Cortex of kidney (tissue), 1 donor: ENCODE measurements at places on chromosomes 7 and 10.

DNA sequence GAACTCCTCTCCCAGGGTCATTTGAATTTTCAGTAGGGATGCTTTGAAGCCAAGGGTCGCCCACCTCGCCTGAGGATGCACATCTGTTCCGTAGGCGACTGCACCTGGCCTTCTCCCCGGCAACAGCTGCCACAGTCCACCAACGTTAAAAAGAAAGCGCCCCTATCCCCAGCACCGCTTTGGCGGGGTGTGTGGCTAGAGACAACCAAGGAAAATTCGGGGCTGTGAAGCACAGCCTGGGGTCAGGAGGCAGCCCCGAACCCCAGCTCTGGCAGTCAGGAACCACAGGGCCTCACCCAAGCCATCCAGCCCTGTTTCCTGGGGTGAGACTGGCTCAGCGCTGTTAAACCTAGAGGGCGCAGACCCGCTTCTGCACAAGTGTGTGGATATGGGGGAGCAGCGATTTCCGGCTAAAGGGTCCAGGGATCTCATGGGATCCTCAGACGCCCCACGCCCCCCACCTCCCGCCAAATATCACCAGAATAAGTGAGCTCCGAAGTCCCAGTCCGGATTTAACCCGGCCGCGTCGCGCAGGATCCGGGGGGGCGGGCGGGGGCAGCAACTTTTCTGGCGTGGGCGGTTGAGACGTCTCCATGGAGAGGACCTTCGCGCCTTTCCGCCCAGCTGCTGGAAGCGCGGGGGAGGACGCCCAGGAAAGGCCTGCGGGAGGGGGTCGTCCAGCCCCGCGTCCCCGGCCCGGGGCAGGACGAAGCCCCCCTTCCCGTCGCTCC is 822 bp downstream of the ZC3HAV1L start:
- no peak for DNase-seq

DNA sequence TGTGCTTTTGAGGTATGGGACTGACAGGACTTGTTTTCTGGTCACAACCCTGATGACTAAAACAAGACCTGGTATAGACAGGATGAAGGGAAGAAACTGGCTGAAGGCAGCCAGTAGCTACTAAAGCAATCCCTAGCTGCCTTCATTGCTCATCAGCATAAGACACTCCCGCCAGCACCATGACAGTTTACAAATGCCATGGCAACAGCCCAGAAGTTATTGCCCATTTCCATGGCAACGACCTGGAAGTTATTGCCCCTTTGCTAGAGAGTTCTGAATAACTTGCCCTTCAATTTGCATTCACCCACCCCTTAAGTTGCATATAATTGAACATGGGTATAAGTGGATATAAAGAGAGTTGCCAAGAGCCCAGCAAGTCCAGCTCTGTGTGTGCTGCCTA is 169.6 kb upstream of the FAM171A1 start:
- no peak for DNase-seq

DNA sequence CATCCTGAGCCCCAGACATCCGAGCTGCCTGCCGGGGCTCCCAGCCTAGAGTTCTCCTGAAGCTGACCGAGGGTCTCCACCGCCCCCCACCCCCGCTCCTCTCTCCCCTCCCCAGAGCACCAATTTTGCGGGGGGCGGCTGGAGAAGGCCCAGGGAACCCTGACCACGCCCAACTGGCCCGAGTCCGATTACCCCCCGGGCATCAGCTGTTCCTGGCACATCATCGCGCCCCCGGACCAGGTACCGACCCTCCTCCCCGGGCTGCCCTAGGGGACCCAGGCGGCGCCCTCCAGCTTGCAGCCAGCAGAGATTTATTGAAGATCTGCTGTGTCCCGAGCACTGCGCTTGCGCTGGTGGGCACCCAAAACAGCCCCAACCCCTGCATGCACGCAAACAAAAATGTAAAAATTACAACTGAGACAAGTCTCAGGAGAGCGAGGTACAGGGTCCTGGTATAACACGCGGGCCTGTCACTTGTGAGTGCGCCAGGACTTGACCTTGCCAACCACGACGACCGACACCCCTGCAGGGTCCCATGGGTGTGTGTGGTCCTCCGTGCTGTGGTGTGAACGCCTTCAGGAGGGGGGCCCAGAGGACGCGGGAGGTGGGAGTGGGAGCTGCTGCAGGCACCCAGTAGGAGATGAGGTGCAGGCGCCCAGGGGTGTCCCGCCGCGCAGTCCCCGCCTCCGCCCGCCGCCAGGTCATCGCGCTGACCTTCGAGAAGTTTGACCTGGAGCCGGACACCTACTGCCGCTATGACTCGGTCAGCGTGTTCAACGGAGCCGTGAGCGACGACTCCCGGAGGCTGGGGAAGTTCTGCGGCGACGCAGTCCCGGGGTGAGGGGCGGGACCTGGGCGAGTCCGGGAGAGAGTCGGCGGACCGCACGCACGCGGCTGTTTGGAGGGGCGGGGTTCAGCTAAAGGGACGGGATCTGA is 3.1 kb downstream of the PCOLCE start:
- no peak for DNase-seq

- no peak for DNase-seq
Measured at GRCh38 chr7:2732959-2733584, 45.1 kb downstream of the AMZ1 start.

- DNase-seq = no peak
Measured at GRCh38 chr7:7965301-7965700, 3.3 kb upstream of the GLCCI1 start.

DNA sequence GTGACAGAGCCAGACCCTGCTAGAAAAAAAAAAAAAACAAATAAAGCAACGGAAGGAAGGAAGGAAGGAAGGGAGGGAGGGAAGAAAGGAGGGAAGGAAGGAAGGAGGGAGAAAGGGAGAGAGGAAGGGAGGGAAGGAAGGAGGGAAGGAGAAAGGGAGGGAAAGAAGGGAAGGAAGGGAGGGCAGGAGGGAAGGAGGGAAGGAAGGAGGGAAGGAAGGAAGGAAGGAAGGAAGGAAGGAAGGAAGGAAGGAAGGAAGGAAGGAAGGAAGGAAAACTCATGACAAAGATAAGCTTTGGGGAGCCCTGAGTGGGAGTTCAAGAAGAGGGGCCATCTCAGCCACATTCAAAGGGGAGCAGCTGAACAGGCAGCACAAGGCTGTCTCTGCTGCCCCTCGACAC is 124.7 kb upstream of the MGMT start:
- no peak for DNase-seq

DNA sequence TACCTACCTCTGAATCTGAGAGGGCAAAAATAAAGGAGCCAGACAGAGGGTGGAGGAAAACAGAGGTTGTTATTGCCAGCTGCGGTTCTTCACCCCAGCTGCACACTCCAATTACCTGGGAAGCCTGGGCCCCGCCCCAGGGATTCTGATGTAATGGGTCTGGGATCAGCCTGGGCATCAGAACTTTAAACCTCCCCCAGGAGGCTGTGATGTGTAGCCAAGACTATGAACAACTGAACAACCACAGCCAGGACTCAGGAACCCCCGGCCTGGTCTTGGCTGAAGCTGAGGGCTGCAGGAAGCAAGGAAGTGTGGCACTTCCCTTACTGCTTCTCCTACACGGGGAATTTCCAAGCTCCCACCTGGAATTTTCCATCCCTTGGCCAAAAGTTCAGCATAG is 89.3 kb downstream of the HIP1 start:
- DNase-seq = no peak

GRCh38 chr10:60310740-60311139 is 78.9 kb downstream of the ANK3 start:
- no peak for DNase-seq

DNA sequence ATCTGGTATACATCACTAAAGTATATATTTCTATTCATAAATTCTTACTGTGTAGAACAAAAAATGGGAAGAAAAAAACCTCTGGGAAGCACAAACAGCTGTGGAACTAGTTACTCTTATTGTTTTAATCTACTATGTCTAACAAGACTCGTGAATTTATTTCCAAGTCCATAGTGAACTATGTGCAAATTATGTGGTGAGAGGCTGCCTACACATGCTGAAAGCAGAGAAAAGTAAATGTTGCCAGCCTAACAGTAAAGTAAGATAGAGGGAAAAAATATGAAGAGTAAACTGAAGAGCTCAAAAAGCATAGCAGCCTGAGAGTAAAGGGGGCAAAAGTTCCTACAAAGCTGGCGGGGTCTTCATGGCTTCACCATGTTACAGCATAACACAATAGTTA is 3.0 kb downstream of the GDI2 start:
- DNase-seq = no peak

DNA sequence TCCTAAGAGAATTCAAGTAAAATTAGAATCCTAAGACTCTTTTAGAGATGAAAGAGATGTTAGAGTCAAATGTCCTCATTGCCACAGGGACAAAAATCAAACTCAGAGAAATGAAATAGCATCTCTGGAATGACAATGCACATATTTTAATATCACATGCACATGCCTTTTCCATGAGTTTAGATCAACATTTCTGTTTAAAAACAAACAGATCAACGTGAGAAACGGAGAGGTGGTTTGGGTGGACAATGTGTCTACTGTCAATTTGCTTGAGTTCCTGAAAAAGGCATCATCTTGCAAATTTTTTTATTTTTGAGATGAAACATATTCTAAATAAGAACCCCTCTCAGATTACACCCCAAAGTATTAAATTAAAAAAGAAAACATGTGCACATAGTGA is 130.0 kb downstream of the CHRM2 start:
- no peak for DNase-seq

GRCh38 chr7:152189061-152189460 is 163.6 kb downstream of the GALNT11 start:
- DNase-seq = no peak

GRCh38 chr10:4944841-4945240 is 18.4 kb upstream of the AKR1C1 start:
- DNase-seq = no peak

DNA sequence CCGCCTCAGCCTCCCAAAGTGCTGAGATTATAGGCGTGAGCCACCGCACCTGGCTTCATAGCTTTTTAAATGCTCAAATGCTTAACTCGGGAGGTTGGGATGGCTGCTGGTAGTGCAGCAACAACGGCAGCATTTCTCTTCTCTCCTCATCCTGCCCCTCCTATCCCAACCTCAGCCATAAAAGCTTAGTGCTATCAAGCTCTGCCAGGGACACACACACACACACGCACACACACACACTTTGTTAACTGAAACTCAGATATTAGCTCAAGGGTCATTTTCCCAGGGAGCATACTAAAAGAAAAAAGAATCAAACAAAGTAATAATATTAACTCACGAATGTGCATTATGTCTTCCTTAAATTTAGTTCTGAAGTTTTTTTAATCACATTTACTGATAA is 63.0 kb upstream of the HPS1 start:
- no peak for DNase-seq

- DNase-seq = no peak
Measured at GRCh38 chr10:14580671-14581332, 193.9 kb downstream of the FAM107B start.

- no peak for DNase-seq
Measured at GRCh38 chr10:127887541-127888415, 5.0 kb downstream of the CLRN3 start.

GRCh38 chr7:47383696-47384445 is 198.0 kb downstream of the TNS3 start:
- no peak for DNase-seq

- DNase-seq = no peak
Measured at GRCh38 chr10:26432938-26433337, 5.2 kb upstream of the APBB1IP start.

- no peak for DNase-seq
Measured at GRCh38 chr7:138075350-138075749, 909 bp upstream of the AKR1D1 start.

- no peak for DNase-seq
Measured at GRCh38 chr10:126259760-126260479, 128.4 kb downstream of the ADAM12 start.

DNA sequence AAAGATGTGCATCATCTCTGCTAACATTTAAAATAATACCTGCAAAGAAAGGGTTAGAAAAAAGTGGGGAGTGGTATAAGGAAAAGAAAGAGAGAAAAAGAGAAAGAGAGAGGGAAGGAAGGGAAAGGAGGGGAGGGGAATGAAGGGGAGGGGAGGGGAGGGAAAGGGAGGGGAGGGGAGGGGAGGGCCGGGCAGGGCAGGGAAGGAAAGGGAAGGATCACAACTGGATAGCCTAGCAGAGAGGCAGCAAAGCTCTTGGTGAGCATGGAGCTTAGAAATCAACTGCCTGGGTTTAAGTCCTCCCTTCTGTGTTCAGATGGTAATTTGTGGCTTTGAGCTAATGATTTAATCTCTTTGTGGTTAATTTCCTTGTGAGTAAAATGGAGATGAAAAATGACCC is 5.4 kb upstream of the FAM237B start:
- no peak for DNase-seq

DNA sequence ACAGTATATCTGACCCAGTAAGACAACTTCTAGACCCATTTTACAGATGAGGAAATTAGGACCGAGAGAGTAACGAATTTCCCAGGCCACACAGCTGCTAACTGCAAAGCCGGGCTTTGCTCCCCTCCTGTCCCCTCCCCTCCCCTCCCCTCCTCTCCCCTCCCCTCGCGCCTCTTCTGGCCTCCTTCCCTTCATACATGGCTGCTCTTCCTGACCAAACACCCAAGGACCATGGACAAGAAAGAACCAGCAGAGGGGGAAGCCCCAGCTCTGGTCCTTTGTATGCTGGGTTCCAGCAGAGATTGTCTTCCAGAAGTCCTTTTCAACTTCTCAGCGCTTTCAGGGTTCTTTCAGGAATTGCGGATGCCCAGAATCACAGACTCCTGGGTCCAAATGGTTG is 3.6 kb upstream of the TMEM72 start:
- DNase-seq = no peak

DNA sequence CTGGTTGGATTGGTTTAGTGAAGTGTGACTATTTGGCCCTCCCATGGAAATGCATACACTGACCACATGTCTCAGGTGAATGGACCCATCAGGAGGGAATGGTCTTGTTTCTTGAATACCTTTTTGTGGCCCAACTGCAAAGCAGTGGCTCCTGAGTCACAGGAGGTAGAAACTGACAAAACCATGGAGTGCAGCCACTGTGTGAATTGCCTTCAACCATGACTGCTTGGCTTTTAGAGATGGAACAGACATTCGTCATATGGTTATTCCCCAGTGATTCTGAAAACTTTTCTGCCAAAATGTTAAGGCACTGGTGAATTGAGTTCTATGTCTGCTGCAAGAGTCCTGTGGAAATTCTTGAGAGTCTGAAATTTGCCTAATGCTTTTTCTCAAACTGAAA is 64.7 kb downstream of the CDK14 start:
- DNase-seq = no peak

GRCh38 chr7:111638078-111638477 is 75.8 kb upstream of the IMMP2L start:
- no peak for DNase-seq

GRCh38 chr7:134852625-134853024 is 73.2 kb downstream of the CALD1 start:
- no peak for DNase-seq

DNA sequence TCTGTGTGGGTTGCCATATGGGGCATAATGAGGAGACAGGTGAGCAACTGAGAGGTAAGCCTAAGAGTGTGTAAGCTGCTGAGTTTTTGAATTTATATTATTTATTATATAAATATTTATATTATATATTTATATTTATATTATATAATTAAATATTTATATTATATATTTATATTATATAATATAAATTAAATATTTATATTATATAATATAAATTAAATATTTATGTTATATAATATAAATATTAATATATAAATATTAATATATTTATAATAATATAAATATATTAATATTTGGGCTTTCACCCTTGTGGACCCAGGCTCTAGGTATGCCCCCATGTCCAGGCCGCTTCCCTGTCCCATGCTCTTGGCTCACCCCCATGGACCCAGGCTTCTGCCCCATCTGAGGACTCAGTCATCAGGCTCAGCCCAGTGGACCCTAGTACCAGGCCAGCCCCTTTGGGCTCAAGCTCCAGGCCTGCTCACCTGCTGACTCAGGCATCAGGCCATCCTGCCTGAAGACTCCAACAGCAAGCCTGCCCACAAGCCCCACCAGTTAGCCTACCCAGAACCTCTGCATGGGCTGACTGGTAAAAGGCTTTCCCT is 755.4 kb downstream of the SUGCT start:
- no peak for DNase-seq
